ENCODE measurements at places on chromosomes 11 and 22.
A peak's percentile ranks its signal among the peaks of the same experiment; 100 is the strongest.

DNA sequence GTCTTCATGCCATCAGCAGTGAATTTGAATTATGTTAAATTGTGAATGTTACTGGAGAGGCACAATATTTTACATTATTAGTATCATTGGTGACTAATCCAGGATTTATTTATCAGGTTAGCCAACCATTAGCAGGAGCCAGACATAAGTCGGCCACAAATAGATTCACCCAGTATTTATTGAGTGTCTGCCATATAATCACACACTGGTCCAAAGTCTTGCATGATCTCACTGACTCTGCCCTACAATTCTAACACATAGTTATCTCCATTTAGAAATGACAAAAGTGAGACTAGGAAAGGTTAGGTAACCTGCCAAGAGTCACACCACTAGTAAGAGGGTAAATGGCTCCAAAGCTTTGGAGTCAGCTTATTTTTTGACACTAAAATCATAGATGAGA is 179.6 kb downstream of the BLID start:
- DNase-seq: no peak

- no peak for DNase-seq
These were observed 23.8 kb downstream of the FLRT1 start for GRCh38 chr11:64059339-64060140.

- DNase-seq: no peak
These were observed 74.3 kb downstream of the CECR2 start for GRCh38 chr22:17443405-17444203.

GRCh38 chr11:5605849-5606248 is 9.4 kb downstream of the TRIM6 start:
- DNase-seq: no peak

GRCh38 chr11:72812967-72813739 is 1.1 kb upstream of the ATG16L2 start:
- peak; percentile 88 for DNase-seq

GRCh38 chr11:122153746-122154145 is 37.7 kb upstream of the BLID start:
- DNase-seq: no peak

GRCh38 chr11:59273373-59273841 is 60.7 kb upstream of the MPEG1 start:
- no peak for DNase-seq

DNA sequence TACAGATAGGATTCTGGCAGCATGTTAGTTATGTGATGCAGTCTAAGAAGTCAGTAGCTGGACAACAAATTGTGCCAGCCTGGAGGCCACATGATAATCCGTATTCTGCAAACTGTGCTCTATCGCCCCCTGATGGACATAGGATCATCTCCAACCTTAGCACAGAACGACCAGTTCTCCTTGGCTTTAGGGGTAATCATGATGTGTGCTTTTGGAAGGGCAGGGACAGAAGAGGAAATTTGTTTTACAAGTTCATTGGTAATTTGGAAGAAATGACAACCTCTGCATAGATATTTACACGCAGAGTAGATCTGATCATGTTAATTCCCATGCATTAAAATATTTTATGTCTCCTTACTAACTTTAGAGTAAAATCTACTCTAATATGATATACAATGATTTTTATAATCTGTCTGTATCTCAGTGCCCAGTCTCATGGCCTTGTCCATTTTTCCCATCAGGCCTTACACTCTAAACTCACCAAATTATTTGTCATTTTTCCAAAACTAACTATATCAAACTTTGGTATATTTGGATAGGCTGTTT is 12.1 kb downstream of the OR10D3 start:
- DNase-seq: peak; percentile 64

DNA sequence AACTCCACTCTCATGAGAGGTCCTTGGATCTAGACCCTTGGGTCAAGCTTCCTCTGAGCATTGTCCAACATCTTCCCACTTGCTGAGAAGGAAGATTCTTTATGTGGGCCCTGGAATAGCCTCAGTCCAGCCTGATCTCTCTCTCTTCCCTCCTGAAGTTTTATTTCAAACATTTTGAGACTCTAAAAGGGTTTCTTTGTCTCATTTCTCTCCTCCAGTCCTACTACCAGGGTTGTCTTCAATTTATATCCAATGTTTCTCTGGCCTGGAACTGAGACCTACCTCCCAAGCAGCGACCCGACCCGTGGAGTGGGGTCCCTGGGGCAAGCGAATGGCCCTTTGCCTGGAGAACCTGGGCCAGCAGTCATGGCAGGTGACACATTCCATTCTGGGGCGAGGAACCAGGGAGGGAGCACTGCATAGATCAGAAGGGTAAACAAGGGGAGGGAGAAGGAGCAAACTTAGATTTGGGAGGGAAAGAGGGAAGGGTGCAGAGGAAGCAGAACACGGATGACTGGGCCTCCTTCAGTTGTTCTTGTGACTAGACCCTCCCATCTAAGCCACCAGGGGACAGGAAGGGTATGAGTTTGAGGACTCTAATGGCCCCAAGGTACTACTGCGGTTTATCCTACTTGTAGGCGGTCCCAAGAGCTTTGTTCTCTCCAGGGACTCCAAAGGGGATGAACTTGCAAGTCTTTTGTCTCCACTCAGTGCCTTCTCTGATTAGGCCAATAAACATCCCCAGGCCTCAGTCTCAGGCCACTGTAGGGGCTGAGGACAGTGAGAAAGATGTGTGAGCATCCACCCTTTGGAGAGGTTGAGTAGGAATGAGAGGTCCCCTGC is 14.2 kb upstream of the PRAME start:
- DNase-seq: no peak

GRCh38 chr11:124842305-124842704 is 22.9 kb upstream of the ROBO3 start:
- no peak for DNase-seq

DNA sequence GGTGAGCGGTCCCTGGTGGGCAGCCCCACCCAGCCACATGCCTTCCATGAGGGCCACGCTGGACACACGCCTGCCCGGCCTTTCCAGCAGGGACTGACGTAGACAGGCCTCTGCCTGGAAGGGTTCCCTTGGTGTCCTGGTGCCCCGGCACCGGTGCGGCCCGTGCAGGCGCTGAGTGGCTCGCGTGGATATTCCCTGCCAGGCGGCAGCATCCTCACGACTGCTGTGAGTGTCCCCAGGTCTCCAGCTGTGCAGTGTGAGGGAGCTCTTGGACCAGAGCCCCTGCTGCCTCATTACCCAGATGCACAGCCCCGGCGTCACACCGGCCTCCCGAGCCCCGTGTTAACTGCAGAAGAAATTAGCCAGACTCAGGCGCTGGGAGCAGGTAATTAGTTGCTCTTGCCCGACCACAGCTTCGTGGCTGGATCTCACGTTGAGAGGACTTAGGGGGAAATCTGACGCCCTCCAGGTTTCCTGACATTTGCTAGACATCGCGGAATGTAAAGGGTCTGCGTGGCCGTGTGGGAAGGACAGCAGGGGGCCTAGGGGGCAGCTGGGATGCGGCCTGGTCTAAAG is 1196.3 kb downstream of the BRD1 start:
- no peak for DNase-seq

DNA sequence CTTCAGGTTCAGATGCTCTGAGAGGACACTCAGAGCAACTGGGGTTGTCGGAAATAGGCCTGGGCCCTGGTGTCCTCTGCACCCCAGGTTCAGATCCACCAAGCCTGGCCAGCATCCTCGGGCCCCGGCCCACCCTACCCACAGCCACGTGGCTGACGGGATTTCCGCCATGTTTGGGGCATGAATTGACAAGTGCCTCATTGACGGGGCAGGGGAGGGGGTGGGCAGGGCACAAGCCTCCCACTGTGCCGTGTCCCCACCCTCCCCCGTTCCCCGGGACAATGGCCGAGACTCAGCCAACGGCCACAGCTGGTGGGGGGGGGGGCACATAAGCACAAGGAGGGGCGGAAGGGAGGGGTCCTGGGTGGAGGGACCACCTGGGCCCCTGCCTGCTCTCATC is 8.5 kb downstream of the MYRF start:
- DNase-seq: no peak

GRCh38 chr22:37256075-37256726 is 12.1 kb upstream of the RAC2 start:
- no peak for DNase-seq

DNA sequence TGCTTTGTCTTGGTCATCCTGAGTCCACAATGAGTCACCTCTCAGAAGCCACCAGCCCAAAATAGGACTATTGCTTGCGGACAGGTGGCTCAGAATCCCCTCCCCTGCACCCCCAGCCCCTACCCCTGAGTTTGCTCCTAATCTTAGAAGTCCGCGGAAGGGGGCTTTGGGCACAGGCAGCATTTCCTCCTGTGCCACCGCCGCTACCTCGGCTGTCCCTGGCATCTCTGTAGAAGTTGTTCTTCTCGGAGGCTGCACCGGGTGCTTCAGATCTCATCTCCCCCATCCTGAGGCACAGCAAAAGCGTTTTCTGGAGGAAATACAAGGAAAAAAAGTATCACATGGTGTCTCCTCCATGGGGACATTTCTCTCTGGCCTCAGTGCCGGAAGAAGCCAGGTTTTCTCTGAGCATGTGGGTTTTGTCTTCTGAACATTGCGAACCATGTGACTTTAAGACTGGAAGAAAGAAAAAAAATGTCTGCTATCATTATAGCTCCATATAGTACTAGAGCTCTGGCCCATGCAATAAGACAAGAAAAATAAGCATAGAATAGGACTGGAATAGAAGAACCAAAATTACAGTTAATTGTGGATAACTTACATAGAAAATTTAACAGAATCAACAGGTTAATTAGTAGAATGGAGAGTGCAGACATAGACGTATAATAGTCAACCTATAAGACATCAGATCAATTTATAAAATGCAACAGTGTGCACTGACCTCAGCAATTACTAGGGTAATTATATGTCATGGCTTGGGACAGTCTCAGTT is 63.2 kb downstream of the SHISAL1 start:
- no peak for DNase-seq

GRCh38 chr22:37082251-37082873 is 27.2 kb downstream of the TMPRSS6 start:
- DNase-seq: peak; percentile 65

DNA sequence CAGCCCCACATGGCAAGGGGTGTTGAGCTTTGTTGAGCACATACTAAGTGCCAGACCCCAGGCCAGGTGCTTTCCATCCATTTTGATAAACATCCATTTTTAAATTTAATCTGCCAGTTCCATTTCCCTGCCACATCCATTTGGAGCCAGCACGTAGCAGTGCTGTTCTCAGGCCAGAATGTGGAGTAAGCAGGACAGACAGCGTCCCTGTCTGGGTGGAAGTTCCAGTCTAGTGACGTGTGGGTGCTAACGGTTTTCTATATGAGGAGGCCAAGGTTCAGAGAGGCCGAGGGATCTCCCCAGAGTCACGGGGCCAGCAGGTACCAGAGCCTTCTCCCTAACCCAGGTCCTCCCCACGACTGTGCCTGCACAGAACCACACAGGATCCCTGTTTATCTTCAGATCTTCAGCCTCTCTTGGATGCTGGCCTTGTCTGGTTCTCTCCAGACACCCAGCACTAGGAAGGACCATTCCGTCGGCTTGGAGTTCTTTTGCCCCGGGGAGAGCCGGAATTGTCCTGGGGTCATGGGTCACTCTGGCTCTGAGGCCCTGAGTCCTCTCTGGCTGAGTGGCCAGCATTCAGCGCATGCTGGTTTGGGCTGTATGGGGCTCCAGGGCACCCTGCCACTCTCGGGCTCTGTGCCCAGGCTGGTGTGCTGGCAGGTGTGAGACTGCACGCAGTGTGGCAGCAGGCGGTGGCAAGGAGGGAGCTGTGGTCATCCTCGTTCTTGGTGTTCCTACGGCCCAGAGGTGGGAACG is 63.6 kb upstream of the PPARA start:
- DNase-seq: no peak

DNA sequence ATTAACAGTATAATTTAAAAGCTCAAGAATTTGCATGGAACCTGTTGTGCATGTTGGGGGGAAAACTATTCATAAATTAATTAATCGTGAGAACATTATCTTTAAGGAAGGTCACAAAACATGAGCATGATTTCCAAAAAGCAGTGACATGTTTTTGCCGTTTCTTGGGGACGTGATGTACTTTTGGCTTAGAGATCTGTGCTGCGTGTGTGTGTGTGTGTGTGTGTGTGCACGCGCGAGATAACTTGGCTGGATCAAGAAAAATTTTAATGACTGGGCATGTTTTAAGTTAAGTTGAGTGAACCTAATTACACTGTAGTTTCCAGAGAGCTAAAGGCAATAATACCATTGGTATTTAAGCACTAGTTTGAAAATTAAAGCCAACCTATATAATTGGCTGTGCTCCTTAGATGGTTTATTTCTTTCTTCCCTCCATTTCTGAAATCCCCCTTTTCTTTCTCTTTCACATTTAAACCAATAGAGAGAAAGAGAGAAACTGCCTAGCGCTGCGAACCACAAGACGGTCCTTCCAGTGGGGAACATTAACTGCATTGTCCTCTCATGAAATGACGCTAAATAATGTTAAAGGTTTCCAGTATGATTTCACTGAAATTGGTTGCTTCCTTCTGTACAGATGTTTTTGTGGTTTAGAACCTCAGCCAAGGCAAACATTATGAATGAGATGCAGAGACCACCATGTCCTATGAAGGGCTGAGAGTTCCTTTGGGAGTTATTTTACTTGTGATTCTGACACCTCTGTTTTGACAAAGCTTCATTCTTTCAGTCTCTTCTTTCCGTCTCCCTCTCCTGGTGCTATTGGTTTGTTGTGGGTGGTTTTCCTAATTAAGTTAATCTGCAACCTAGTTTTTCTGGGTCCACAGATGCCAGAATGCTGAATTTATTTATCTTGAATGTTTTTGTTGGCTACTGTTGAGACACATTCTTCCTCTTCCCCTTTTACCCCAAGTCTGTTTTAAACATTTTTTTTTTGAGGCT is 51.7 kb downstream of the ZBTB16 start:
- DNase-seq: peak; percentile 4

DNA sequence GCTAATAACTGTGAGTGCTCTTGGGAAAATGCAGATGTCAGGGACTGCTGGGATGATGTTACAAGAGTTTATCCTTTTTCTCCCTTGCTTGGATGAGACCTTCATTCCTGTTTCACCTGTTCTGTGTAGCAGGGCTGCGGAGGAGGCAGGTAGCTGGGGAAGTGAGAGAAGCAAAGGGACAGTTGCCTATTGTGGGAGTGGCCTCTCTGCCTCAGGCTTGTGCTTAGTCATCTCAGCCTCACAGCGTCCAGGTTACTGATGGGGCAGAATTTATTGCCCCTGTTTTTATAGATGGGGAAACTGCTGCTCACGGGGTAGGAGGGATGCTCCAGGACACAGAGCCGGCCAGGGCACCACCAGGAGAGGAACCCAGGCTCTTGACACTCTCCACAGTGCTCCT is 1.7 kb downstream of the STX3 start:
- no peak for DNase-seq

DNA sequence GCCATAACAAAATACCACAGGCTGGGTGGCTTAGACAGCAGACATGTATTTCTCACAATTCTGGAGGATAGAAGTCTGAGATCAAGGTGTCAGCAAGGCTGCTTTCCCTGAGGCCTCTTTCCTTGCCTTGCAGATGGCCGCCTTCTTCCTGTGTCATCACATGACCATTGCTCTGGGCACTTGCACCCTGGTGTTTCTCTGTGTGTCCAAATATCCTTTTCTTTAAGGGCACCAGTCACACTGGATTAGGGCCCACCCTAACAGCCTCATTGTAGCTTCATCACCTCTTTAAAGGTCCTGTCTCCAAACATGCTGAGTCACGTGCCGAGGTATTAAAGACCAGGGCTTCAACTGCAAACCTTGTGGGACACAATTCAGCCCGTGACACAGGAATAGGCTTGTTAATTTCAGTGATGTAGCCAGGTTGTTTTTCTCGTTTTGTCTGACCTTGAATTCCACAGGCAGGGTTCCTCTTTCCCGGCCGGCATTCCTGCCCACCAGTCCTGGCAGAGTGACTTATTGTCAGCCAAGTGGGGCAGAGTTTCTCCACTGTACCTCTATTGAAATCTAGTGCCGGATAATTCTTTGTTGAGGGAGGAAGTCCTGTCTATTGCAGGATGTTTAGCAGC is 100.1 kb downstream of the KCNQ1OT1 start:
- DNase-seq: no peak
